EH (cell line): ENCODE measurements at places on chromosomes 4 and X.

- peak; percentile 65 for DNase-seq
These were observed 6.4 kb upstream of the SMIM9 start for GRCh38 chrX:154840856-154841255.

DNA sequence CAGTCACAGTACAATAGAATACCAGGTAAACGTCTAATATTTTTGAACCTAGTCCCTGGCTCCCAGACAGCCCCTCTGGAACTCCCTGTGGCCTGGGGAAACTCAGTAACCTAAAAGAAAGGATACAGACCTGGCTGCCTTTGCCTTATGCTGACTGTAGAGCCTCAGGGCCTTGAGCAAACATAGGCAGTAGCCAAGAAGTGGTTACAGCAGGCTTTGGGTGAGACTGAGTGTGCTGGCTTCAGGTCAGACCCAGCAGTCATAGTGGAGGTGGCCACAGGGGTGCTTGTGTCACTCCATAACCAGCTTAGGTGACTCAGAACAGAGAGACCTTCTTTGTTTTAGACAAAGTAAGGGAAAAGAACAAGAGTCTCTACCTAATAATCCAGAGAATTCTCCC lies 141.8 kb upstream of the PRDX4 start:
- DNase-seq, result no peak

GRCh38 chr4:24428850-24429249 lies 155.5 kb downstream of the DHX15 start:
- no peak for DNase-seq

- no peak for DNase-seq
These were observed 58.1 kb upstream of the JADE1 start for GRCh38 chr4:128751354-128751753.

GRCh38 chrX:12425496-12425895 lies 287.2 kb downstream of the FRMPD4 start:
- no peak for DNase-seq

DNA sequence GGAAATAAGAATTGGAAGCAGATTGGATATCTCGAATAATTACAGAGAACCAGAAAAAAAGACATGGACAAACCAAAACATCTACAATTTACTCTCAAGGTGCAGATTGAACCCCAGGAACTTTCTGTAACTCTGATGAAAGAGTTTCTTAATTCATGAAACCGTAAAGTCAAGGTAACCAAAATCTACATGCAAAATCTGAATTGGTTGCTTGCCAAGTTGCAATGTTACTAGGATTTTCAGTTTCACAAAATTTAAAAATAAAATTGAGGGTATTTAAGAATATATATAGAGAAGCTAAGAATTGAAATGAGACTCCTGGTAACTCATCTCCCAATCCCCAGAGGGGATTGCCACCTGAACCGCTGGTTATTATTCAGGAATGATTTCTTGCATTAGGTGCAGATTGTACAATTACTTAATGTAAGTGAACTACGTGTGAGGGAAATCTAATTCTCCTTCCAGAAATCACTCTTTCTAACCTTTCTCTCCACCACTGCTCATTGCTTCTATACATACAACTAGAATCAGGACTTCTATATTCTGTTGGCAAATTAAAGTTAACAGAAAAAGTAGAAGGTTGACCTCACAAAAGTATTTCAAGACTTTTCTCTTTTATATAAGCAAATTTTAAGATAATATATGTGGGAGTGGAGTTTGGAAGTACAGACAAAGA lies 221.5 kb upstream of the NDST4 start:
- no peak for DNase-seq

DNA sequence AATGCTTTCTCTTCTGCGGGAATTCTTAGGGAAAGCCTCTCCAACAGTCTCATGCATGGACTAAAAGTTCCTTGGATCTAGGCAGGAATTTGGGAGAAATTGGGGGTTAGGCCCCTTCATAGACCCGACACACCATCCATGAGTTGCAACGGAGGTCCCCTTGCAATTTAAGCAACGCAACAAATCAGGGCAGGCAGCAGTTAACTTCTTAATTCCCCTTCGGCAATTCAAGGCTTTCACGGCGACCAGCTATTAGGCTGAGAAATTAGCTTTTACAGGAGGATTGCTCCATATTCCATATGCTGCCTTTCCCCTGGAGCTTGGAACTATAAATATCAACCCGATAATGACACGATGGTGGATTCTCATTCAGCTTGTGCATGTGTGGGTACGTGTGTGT lies 241.0 kb downstream of the SHOX start:
- DNase-seq, result no peak
